ENCODE measurements at places on chromosomes 12 and 14.
A peak's percentile ranks its signal among the peaks of the same experiment; 100 is the strongest.

GRCh38 chr14:99317231-99318090, 45.5 kb upstream of the BCL11B start:
- DNase-seq, result peak; percentile 46

DNA sequence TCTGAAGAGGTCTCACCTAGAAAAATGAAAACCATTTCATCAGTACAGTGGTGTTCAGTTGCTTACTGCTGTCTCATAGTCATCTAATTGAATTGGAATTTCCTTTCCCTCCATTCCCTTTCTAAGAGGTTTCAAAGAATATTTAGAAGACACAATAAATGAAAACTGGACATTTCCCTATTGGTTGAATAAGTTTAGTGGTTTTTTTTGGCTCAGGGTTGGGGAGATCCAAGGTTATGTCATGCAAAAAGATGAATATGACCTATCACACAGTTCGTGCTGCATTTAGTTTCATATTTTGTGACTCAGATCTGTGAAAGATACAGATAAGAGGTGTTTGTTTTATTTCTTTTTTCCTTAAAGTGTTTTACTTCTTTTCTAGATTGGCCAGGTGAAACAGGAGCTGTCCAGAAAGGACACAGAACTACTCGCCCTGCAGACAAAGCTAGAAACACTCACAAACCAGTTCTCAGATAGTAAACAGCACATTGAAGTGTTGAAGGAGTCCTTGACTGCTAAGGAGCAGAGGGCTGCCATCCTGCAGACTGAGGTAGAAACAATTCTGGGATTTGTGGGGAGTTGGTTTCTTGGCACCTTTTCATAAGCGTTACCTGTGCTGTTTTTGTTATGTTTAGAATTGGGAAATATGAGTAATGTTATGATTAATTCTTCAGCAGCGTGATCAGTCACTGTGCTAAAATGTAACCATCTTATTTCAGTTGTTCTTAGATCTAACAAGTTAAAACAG, 124.6 kb downstream of the ERC1 start:
- DNase-seq, result no peak

DNA sequence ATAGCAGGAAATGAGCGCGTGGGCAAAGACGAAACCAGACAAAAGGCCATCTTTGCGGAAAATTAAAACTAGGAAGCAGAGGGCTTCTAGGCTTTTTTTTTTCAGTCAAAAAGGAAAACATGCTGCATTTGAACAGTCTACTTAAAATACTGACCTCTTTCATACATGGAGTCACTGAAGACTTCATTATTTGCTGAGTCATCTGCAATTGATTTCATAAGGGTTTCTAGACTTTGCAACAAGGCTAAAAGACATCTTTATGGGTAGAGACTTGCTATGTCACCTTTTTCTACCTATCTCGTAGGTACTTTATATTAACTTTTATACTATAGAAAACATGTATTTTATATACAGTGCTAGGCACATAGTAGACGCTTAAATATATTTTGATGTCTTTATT, 238.4 kb downstream of the TMEM132D start:
- DNase-seq, result no peak

GRCh38 chr14:82362452-82362851, 828.8 kb upstream of the SEL1L start:
- DNase-seq, result no peak

- no peak for DNase-seq
Observed at GRCh38 chr14:27608377-27608776, 1010.5 kb upstream of the NOVA1 start.

- no peak for DNase-seq
Observed at GRCh38 chr12:23350808-23351207, 598.7 kb downstream of the SOX5 start.

Measured in small intestine (tissue), 16 donors.